ENCODE measurements at places on chromosomes 2 and 18.

DNA sequence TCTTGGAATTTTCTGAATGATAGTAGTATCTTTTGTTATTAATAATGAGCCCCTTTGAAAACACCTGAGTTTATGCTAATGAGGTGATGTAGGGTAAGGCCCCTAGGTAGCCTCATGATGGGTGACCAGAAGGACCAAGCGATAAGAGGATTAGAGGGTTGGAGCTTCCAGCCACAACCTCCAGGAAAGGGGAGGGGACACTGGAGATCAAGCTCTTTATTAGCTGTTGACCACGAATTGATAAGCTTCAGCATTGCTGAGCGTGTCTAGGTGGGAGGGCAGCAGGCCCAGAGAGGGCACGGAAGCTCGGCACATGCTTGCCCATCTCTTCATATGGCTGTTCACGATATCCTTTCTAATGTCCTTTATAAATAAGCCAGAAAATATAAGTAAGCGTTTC is 39.0 kb downstream of the KIAA2012 start:
- no peak for DNase-seq

GRCh38 chr2:154142480-154142879 is 270.8 kb downstream of the GALNT13 start:
- DNase-seq, result no peak

DNA sequence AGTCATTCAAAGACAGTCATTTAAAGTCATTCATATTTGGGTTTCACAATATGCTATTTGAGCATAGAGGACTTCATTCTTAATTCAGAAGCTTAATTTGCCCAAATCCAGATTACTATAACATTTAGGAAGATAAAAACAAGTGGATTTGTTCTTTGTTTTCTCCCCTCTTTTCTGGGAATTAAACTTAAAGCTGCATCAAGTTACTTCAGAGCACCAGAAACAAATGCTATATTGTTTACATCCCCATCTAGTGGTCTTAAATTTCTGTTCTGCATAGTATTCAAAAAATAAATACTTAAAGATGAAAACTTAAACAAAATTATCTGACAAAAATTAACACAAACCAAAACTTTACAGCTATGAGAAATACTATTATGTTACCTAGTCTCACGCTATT is 34.7 kb upstream of the MARCHF7 start:
- DNase-seq, result no peak

DNA sequence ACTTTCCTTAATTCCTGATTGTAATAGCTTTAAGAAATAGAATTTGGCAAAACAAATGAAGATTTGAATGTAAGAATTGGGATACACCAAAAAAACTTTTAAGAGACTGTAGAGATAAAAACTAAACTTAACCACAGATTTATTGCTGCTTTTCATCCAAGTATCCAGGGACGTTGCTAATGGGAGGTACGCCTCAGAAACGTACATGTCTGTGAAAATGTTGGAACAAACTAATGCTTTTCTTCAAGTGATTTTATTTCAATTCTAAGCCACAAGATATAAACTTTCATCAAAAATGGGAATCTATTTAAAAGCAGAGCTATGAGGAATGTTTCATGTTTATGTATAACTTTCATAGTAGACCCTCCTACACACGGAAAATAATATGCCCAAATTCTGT is 66.3 kb downstream of the ARHGAP15 start:
- DNase-seq, result no peak

DNA sequence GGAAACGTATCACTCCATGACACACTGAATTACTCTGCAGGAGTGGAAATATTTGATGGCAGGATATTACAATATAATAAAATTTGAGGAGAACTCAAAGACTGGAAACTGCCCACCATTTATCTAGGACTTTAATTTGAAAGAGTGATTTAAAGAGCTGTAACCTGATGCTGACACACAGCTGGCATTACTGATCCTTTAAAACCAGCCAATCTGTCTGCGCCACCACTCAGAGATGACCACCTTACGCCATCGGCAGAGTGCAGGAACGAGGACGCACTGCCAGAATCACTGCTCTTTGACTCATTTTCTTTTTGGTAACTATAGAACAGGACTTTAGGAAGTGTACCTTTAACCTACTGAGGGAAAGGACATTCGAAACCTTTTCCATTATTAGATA is 114.1 kb downstream of the EPB41L3 start:
- no peak for DNase-seq

GRCh38 chr18:2559249-2559648 is 12.1 kb downstream of the METTL4 start:
- no peak for DNase-seq

DNA sequence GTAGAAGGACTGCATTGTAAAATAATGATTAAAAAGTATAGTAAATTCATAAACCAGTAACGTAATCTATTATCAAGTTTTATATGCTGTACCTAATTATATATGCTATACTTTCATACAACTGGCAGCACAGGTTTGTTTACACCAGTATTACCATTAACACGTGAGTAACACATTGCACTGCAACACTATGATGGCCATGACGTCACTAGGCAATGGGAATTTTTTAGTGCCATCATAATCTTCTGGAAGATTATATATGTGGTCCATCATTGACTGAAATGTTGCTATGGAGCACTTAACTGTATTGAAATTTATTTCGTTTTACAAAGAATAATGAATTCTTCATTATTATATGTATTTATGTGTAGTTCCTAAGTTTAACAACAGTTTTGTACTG is 45.9 kb downstream of the FAM171B start:
- DNase-seq, result no peak

GRCh38 chr18:8799001-8799400 is 93.6 kb downstream of the MTCL1 start:
- DNase-seq, result no peak

- no peak for DNase-seq
Observed at GRCh38 chr2:141062443-141062842, 1068.4 kb downstream of the LRP1B start.

- no peak for DNase-seq
Observed at GRCh38 chr2:127075821-127076220, 31.1 kb downstream of the BIN1 start.

GRCh38 chr18:25364732-25365131 is 12.8 kb upstream of the ZNF521 start:
- DNase-seq, result no peak

GRCh38 chr18:56146565-56146964 is 491.8 kb downstream of the TXNL1 start:
- no peak for DNase-seq

DNA sequence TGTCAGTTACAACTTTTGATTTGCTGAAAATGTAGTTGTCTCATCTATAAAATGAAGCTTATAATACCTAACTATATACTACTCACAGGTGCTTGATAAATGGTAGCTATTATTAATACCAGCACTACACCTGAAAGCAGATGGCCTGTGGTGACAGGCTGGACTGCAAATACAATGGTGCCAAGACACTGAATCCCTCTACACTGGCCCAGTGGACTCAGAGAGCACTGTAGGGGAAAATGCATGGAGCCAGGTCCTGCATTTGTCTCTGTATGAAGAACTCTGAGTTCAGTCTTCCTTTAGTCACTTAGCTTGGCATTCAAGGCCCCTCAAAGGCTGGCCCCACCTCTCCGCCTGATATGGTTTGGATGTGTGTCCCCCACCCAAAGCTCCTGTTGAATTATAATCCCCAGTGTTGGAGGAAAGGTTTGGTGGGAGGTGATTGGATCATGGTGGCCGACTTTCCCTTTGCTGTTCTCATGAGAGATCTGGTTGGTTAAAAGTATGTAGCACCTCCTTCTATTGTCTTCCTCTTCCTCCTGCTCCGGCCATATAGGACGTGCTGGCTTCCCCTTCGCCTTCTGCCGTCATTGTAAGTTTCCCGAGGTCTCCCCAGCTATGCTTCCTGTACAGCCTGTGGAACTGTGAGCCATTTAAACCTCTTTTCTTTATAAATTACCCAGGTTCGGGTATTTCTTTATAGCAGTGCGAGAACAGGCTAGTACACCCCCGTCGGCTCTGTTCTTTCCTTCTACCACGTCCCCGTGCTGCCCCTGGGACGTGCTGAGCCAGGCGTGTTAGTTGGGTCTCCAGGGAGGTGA is 11.1 kb upstream of the NTSR2 start:
- DNase-seq, result no peak

All from NCI-H1048 (cell line).